NCI-H1436 treated with DMSO at 0.1 percent for 48 hours (cell line): ENCODE measurements at places on chromosomes 6 and 20.

DNA sequence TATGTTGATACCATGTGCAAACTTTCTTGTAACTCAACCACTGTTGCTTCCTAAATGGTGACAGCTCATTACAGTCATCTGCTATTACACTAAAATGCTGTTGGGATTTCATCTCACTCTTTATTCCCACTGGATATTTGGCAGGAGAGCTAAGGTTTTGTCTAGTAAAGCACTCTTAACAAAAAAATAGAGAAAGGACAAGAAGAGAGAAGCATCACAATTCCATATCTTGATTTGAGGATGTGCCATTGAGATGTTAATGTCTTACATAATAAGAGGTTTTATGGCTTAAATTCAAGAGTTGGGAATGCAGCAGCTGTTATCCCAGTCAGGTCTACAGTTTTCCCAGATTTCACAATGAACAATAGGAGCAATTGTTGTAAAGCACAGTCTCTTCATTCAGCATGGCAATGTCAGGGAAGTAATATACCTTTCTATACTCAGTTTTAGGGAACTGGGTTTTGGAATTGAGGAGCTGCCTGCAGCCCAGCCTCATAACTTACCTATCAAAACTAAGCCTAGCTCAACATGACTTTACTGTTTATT, 134.9 kb downstream of the ISM1 start:
- no peak for DNase-seq

GRCh38 chr20:51127713-51128112, 104.8 kb upstream of the KCNG1 start:
- DNase-seq = no peak

GRCh38 chr6:67501755-67502154, 1133.3 kb upstream of the ADGRB3 start:
- DNase-seq = no peak

DNA sequence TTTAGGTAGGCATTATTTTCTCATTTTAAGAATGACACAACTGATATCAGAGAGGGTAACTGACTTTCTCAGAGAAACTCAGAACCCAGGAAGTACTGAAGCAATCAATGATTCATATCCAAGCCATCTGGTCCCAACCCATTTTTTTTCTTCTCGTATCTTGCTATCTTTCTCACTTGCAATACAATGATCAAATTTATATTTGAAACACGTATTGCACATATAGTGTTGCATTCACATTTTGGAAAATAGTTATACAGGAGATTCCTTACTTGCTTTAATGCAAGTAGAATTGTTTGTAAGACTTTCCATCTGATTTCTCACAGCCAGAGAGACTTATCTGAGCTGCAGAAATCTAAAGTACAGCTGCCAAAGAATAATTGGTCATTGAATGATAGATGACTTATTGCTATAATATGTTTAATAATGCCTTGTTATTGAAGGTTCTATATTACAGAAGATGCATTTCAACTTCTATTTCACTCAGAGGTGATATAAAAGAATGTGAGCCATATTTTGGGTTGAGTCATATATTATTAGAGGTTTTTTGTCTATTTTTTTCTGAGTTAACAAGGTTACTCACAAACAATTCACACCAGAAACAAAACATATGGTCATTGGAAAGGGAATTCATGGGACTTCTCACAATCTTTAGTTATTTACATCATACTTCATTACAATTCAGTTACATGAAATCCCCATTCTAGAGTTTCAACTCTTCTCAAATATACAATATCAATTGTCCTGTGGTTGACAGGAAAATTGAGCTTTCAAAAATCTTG, 337.5 kb upstream of the CITED2 start:
- DNase-seq = no peak

- DNase-seq = no peak
Observed at GRCh38 chr6:126118058-126118755, 131.9 kb downstream of the TRMT11 start.

DNA sequence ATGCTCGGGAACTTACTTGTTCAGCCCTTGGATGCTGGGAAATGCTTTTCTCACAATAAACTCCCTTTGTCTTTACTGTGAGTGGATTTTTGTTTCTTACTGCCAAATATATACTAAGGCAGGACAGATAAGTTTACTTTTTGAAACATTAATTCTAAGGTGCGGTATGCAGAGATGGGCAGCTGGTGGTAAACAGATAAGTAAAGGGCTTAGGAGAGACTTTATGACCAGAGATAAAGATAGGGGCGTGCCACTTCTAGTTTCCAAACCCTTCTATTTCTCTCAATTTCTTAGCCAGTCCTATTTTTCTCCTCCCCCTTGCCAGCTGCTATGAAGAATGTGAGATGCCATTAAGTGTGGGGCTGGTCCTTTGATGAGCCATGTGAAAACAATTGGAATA, 16.3 kb downstream of the SAMD3 start:
- no peak for DNase-seq

DNA sequence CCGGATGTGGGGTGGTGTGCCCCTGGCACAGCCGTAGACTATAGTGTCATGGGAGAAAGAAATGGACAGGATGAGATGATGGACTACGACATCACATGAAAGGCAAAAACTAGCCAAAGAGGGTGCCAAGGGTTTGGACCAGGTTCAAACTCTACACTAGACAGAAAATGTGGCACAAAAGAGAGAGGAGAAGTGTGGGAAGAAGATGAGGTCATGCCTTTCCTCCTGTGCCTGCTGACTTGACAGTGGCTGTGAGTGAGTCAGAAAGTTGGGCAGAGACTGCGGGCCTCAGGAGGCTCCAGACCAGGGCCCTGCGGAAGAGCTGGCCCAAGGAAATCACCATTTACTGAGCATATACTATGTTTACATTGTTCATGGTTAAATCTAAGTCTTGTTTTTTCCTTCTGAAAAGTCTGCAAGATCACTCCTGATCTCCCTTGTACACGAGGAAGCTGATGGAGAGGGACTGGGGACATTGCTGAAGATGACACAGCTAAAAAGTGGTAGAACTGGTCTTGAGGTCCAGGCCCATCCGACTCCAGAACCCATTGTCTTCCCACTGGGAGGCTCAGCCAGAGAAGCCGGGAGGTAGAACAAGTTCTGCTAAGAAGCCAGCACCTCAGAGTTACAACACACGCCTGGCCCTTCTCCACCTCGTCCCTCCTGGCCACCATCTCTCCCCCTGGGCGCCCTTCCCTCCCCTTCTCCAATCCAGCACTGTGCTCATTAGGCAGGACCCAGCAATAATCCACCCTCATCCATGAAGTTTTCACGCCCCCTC, 35.6 kb downstream of the CNKSR3 start:
- no peak for DNase-seq

- DNase-seq = no peak
Observed at GRCh38 chr20:3071266-3071609, 182 bp upstream of the OXT start.

GRCh38 chr6:100665041-100665380, 200.3 kb upstream of the SIM1 start:
- DNase-seq = no peak

DNA sequence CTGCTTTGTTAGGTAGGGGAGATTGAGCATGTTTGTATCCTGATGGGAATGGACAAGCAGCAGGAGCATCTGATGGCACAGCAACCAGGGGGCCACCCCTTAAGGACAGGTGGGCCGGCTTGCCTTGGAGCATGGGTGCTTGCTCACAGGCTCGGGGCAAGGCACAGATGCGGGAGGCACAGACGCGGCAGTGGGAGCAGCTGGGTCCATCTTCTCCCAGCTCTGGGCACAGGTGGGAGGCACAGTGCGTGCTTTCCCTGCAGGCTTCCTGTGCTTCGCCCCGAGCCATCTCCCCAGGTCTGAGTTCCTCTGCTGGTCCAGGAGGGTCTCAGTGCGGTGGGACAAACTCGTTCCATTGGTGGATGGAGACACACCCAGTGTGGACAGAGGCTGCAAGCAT, 73.6 kb upstream of the BHLHE23 start:
- DNase-seq = no peak

DNA sequence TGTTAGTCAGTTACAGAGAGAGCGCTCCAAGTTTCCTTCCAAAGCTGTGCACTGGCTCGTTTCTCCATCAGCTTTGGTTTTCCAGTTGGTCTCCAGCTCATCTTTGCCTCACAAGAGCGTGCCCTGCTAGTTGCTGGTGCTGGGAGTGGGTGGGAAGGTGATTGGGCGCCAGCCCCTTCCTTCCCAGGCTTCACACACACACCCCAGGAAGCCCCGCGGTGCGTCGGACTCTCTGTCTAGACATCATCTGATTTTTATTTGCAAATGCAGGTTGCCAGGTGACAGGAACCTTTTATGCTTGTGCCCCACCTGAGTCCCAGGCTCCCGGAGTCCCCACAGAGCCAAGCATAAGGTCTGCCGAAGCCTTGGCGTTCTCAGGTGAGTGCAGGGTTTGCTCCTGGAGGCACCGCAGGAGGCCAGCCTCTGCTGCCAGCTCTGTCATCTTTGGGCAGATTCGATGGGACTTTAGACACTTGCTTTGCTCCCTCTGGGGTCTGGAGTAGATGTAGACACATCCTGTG, 7.1 kb downstream of the IRF4 start:
- DNase-seq = no peak

DNA sequence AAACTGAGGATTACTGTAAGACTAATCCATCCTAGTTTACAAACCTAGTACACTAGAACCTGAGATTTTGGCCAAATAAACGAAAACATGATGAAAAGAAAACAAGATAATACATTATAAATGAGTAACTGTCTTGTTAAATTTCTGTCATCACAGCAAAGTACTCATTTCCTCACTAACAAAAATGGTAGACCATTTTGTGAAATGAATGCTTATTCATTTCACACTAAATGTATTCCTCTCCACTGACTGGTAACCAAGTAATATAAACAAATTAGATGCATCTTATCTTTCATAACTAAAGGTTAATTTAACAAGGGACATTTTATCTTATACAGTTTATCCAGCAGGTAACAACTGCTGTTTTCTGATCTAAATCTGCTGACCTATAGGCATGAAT, 143.7 kb downstream of the REV3L start:
- DNase-seq = no peak

- DNase-seq = no peak
Observed at GRCh38 chr6:62480544-62480943, 194.5 kb upstream of the KHDRBS2 start.

GRCh38 chr6:22622351-22622750, 53.0 kb downstream of the HDGFL1 start:
- DNase-seq = no peak

DNA sequence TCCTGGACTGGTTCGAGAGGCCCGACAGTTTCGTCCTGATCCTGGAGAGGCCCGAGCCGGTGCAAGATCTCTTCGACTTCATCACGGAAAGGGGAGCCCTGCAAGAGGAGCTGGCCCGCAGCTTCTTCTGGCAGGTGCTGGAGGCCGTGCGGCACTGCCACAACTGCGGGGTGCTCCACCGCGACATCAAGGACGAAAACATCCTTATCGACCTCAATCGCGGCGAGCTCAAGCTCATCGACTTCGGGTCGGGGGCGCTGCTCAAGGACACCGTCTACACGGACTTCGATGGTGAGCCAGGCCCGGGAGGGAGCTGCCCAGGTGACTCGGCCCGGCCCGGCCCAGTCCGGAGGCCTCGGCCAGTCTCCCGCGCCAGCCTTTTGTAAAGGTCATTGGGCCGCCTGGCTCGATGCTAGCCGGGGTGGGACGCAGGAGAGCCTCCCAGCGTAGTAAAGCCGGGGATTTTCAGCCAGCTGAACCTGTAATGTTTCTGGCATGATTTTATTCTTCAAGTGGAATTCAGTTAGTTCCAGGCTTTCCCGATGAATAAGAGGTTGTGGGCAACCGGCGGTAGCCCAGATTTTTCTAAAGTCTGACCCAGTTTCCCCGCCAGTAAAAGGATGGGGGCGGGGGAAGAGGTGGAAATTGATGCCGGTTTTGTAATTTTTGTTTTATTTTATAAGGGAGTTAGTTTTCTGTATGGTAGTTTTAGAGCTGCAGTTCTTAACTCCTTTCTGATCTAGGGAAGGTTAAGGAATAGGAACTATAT, 1.4 kb downstream of the PIM1 start:
- DNase-seq = no peak

DNA sequence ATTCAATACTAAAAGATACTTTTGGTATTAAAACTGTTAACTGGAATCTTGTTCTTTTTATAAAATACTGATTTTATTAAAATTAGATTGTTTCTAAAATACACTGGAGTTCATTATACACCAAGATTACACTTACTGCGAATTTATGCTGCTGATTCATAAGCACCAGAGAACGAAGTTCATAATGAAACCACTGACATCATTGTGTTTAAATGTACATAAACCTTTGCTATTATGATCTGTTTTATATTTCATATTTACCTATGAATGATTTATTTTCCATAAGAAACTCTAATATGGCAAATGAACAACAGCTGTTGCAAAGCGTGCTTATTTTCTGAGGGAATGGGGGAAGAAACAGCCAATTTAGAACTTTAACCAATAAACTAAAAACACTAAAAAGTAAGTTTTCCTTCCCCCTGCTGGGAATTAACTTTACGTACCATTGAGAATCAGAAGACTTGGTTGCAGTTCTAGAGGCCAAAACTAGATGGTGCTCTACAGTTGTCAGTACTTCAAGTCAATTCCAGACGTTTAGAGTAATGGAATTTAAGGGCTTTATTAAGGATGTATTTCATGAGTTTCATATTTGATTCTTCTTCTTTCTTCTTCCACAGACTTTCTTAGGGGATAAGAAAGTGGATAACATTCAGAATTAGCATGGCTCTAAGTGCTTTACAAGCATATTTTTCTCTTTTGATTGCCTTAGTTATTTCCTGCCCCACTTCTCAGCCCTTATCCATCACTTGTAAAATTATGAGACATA, 30.8 kb upstream of the COL19A1 start:
- DNase-seq = no peak

DNA sequence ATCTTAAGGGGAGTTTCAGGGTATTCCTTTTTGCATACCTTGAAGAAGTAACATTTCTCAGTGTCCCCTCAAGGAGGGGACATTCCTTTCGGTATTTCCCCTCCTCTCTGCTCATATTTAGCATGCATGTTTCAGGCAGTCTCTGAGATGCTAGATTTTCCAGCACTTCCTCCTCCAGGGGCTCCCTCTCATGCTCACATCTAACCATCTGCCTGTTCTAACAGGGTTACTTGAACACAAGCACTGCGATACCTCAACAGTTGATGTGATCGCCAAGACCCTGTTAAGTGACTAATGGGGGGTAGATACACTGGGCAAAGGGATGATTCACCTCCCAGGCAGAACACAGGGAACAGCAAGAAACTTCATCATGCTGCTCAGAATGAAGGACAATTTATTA, 12.9 kb upstream of the MCM3 start:
- DNase-seq = no peak

DNA sequence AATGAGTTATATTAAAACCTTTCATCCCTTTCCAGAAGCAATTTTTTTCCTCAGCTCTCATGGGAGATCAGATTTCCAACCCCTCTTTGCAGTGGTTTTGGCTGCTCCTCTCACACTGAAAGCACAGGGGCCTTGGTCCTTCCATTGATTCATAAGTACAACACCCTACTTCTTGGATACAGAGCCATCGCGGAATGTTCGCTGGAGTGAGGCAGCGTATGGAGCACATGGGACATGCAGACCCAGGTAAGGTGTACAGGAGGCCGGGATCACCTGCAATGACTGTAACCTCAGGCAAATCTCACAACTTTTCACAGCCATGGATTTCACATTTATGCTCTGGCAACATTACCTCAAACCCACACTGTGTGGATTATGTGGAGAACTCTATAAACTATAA, 75.2 kb upstream of the HEY2 start:
- DNase-seq = no peak
